ENCODE measurements at places on chromosomes 2 and 18. TPM values are rescaled to one million over a fixed set of nuclear protein-coding genes. Genes with fewer than 3 reads are reported as not detected.

DNA sequence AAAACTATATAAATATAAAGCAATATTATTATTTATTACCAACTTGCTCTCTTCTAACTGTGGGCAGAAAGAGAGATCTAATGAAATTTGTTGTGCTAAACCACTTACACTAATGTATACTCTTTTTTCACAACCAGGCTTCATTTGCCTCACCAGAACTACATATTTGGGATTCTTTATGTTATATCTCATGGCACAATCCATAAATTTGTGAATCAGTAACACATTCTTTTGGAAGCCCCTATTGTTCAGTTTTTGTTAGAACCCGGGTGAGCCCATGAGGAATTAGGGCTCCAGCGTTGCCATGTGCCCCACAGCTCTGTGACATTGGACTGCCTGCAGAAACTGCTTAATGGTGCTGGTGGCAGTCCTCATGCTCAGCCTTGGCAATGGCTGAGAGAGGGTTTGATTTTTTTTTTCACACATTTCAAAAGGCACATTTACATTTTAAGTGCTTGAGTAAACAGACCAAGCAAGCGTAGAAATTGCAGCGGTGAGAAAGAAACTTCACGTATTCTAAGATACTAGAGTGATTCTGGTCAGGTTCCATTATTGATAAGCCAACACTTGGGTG is 15.3 kb downstream of the VIT start:
- no peak for DNase-seq

CPS1 gene
- 18.4 TPM for total RNA-seq

DNA sequence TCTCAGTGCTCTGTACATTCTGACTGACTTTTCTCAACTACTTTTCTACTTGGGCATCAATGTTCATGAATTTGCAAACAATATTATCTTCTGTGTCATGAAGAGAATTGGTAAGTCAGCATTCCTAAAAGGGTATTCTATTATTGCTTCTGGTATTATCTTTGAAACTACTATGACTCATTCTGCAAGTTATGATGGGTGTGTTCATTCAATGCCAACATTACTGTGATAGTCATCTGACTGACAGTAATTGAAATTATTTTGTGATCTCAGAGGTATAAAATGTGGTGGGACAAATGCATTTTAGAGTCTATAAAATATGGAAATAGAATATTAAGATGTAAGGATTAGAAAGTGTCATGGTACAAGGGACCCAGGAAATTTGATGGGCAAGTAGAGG is 736.0 kb upstream of the CELF4 start:
- DNase-seq, result peak; percentile 16

DNA sequence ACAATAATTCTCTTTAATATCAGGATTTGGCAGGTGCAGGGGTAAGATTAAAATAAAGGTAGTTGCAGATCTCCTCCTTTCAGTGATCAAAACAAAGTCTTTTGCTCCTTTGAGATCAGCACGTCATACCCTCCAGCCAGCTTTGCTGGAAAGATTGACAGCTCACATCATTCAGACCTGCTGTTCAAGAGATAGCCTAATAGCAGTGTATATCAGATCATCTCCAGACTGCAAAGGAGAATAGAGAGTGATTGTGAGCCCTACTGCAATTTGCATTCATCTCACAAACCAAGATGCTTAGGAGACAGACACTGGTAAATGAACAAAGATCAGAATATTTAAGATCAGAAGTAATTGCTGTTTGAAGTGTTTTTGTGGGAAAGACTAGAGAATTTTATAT is 135.8 kb upstream of the DSEL start:
- DNase-seq, result no peak

DNA sequence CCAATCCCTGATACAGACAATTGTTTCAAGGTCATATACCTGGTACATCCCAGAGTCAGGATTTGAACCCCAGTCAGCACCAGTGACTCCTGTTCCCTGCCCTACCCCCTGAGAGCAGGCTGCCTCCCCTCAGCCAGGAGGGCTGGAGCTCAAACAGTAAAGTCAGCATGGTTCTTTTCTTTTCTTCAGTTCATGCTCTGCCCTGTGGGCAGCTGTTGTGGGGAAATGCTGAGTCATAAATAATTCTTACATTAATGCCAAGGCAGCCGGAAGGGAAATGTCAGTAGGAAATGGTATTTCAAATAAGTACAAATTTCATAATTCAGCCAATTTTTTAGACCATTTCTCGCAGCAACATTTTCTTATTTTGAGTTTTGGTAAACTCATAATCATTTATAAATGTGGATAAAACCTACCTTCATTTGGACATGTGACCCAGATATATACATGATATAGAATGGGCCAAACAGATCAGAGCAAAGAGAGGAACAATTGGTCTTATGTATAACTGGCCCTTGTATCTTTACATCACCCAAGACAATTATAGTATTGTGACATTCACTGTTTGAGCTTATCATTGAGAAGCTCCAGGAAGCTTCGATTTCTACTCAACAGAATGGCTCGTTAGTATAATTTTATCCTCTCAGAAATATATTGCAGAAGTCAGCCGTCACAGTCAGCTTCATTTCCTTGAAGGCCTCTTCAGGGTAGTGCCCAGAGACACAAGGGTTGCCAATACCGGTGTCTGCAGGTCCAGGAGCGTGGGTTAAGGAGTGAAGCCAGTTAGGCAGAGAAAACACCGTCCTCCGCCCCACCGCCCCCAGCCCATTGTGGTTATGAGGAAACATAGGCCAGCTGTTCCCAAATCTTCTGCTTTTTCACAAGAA is 28.0 kb upstream of the SCYGR1 start:
- DNase-seq, result peak; percentile 91

- DNase-seq, result no peak
Observed at GRCh38 chr2:131402320-131403039, 38.5 kb upstream of the RAB6D start.

DNA sequence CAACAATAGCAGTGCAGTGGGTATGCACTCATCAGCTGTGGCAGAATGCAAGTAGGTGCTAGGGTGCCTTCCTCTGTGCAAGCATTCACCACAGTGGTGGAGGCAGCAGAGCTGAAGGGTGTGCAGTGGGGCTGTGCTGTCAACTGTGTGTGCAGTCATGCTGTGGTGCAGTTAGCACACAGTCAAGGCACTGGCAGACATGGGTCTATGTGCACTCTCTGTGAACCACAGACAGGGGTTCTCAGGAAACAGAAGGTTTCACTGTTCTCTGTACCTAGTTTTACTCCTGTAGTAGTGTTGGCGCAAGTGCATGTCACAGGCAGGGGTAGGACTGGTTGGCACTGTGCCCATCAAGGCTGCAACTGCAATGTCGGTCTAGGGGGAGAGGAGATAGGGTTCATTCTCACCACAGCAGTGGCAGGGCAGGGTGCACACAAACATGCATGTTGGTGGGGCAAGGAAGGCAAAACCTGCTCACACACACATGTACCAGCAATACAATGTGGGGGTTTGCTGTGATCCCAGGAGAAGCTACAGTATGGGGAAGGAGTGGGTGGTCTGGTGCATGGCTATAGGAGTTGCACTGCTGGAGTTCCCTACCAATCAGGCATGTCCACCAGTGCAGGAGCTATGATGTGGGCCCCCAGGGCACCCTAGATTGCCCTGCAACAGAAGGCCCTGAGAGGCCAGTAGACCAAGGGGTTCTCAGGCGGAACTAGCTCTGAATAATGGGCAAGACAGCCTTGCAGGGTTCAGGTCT is 242.7 kb upstream of the DDX18 start:
- DNase-seq, result no peak

GRCh38 chr2:235144291-235144690 is 192.5 kb downstream of the SH3BP4 start:
- DNase-seq, result no peak

- no peak for DNase-seq
Observed at GRCh38 chr2:241728627-241729026, 5.8 kb upstream of the D2HGDH start.

DNA sequence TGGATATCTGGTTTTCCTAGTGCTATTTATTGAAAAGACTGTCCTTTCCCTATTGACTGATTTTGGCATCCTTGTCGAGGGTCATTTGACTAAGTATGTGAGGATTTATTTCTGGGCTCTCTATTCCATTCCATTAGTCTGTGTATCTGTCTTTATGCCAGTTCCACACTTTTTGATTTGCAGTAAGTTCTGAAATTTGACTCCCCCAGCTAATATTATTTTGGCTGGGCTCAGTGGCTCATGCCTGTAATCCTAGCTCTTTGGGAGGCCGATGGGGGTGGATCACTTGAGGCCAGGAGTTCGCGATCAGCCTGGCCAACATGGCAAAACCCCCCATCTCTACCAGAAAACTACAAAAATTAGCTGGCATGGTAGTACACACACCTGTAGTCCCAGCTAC is 46.8 kb upstream of the GAREM2 start:
- DNase-seq, result no peak

DNA sequence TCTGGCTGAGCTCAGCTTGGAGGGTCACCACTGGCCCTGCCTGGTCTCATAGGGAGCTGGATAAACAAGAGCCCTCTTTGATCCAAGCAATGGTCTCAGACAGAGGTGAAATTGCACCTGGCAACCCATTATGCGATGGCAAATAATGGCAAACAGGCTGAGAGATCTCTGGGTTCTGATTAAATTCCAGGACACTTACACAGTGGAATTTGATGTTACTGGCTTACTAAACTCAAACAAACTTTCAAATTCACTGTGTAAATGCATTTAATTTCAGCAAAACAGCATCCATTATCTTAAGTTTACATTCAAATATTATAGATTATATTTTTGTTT is 19.5 kb upstream of the STAT4 start:
- no peak for DNase-seq

TEKT4 gene
- total RNA-seq, result not detected

ALKAL2 gene
- total RNA-seq, result not detected

DNA sequence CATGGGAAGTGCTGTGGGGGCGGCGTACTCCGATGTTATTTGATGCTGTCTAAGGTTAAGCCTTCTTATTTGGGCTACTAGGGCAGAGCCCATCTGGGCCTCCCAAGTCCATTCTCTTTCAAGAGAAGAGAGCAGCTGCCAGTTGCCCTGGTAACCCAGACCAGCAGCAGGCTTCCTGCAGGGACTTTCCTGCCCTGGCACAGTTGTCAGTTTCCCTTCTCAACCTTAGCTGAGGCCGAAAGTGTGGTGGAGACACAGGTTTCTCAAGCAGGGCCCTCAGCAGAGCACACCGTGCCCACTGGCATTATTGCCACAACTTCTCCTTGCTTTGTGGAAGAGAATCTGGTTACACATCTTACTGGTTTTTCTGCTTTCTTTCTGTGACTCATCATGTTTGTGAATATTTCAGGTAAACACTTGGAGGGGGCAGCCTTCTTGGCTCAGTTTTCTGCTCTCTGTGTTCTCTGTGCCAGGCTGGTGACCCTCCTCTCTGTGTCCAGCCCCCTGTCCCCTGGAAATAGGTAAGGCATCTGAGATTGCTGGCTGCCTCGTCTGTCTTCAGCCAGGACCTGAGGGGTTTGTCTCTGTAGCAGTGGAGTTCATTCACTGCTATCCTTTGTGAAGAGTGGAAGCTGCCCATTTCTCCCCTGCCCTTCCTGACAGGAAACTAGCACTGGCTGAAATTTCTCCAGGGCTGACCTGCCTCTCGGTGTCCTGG is 111.0 kb downstream of the B3GNT2 start:
- peak; percentile 70 for DNase-seq

DNA sequence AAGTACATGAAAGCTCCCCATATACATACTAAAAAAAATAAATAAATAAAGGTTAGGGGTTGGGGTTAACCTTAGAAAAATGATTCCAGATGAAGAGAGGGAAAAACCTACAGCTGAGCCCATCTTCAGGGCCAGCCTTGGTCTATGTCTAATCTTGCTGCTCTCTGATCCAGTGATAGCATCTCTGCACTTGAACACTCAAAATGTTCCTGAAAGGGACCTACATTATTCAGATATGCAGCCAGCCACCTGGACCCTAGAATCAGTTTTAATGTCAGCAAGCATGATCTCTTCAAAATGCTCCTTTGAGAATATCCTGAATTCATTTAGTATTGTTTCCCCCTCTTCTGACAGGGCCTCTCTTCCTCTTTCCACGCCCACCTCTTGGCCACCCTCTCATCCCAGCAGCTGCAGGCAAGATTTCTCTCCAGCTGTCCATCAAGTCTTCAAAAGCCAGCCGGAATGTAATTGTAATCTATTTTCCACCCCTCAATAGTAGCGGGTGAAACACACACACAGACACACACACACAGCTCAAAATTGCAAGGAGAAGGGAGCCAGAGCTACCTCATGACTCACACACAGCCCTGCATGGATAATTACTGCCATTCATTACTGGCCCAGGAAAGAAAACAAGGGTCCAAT is 135.5 kb downstream of the MYO3B start:
- peak; percentile 7 for DNase-seq

IL36B gene
- not detected for total RNA-seq

DNA sequence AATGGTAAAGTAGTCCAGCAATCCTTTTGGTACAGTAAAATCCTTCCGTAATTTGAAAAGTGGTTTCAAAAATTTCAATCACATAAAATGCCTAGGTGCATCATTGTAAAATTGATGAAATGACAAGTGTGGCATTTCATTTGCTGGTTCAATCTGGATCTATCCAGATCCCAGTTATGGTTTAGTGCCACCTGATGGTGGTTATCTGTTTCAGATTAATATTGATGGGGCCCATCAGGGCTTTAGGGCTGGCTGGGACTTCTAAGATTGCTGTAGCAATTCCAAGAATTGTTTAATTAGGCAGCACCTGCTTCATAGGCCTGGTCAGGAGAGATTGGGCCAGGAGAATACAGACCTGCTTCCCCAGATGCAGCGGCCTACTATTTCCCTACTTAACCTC is 55.5 kb upstream of the PIK3C3 start:
- peak; percentile 8 for DNase-seq

MPP4 gene
- total RNA-seq, result not detected

DNA sequence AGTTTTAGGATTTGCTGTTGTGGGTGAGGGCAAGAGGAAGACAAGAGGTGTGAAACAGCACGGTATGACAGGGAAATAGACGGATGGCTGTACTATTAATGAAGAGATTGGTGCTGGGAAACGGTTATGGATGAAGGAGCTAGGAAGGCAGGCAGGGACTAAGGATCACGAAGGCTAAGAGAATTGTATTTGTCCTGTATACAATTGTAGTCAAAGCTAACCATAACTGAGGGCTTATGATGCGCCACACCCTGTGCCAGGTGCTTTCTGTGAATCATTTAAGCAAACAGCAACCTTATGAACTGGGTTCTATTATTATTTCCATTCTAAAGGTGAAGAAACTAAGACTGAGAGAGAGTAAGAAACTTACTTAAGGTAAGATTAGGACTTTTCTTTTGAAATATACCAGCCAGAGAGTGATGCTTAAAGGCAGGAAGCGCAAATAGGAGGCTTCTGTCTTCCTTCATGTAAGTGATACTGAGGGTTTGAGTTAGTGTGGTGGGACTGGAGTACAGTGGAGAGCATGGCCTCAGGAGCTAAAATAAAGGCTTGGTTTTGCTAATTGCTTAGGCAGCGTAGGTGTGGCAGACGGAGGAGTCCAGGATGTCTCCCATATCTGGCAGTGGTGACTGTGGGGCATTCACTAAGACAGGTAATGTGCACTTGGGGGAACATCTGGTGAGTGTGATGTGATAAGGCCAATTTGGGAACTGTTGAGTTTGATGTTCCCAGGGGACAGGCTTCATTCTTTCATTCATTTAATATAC is 85.8 kb downstream of the PLEKHM3 start:
- peak; percentile 2 for DNase-seq

DNA sequence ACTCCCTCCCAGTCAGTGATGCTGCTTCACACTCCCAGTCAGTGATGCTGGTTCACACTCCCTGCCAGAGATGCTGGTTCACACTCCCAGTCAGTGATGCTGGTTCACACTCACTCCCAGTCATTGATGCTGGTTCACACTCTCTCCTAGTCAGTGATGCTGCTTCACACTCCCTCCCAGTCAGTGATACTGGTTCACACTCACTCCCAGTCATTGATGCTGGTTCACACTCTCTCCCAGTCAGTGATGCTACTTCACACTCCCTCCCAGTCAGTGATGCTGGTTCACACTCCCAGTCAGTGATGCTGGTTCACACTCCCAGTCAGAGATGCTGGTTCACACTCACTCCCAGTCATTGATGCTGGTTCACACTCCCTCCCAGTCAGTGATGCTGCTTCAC is 34.3 kb upstream of the KCNG2 start:
- DNase-seq, result no peak

Data from MCF 10A (cell line).